Heart right ventricle (tissue), 16 donors: ENCODE measurements at places on chromosomes 3 and 15.

- DNase-seq, result no peak
- H3K27me3 ChIP-seq, result peaks cover 17% of the 10 kb centered on the region
- H3K36me3 ChIP-seq, result no peaks in the 10 kb centered on the region
- H3K4me3 ChIP-seq, result no peak overlapping the region
Observed at GRCh38 chr15:23079766-23080165, 40.4 kb upstream of the TUBGCP5 start.

- H3K36me3 ChIP-seq, result no peaks in the 10 kb centered on the region
- no peaks in the 10 kb centered on the region for H3K27me3 ChIP-seq
- no peak overlapping the region for H3K4me3 ChIP-seq
- peak overlapping the region; percentile 1 for H3K27ac ChIP-seq
- H3K4me1 ChIP-seq, result peaks cover 35% of the 10 kb centered on the region
Observed at GRCh38 chr3:42999212-42999611, 20.1 kb downstream of the GASK1A start.

DNA sequence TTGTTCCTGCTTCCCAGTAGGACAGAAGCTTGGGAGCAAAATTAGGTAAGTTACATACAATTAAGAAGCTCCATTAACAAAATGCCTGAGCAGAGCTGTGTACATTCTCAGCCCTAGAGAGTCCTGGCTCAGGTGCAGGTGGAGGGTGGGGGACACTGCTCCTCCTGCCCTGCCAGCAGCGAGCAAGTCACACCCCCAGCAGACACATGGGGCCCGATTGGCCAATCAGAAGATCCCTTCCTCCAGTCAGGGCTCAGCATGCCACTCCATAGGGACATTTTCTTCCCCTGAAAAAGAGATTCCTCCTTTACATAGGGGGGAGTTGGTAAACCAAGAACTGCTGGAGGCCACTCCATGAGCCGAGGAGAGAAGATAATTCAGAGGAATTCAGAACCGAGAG is 62.1 kb downstream of the PLXNA1 start:
- H3K4me3 ChIP-seq, result no peak overlapping the region
- no peaks in the 10 kb centered on the region for H3K36me3 ChIP-seq
- H3K4me1 ChIP-seq, result no peaks in the 10 kb centered on the region
- peaks cover 1% of the 10 kb centered on the region for H3K27me3 ChIP-seq
- no peak for DNase-seq

GRCh38 chr3:188754267-188754666 is 417.5 kb upstream of the TPRG1 start:
- no peak for DNase-seq
- H3K27me3 ChIP-seq, result no peaks in the 10 kb centered on the region
- no peak overlapping the region for H3K4me3 ChIP-seq
- no peaks in the 10 kb centered on the region for H3K36me3 ChIP-seq
- H3K4me1 ChIP-seq, result no peaks in the 10 kb centered on the region

DNA sequence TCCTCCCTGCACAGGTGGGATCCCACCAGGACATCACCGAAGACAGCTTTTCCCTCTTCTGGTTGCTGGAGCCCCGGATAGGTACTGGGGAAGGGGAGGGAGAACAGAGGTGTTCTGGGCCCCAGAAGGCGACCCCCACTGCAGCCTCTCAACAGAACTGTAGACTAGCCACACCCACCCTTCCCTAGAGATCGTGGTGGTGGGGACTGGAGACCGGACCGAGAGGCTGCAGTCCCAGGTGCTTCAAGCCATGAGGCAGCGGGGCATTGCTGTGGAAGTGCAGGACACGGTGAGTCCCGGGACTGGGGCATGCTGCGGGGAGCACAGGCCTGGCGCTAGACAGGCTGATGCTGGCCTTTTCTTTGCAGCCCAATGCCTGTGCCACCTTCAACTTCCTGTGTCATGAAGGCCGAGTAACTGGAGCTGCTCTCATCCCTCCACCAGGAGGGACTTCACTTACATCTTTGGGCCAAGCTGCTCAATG is 809 bp downstream of the NDUFAF3 start:
- H3K36me3 ChIP-seq, result peaks cover 49% of the 10 kb centered on the region
- DNase-seq, result no peak
- H3K27me3 ChIP-seq, result no peaks in the 10 kb centered on the region
- peak overlapping the region; percentile 100 for H3K27ac ChIP-seq
